ENCODE measurements at places on chromosomes 1 and 21.
A peak's percentile ranks its signal among the peaks of the same experiment; 100 is the strongest.

- DNase-seq: no peak
Measured at GRCh38 chr1:61910035-61910434, 167.8 kb downstream of the PATJ start.

- peak; percentile 89 for DNase-seq
Measured at GRCh38 chr1:15834406-15835204, 12.9 kb upstream of the SPEN start.

DNA sequence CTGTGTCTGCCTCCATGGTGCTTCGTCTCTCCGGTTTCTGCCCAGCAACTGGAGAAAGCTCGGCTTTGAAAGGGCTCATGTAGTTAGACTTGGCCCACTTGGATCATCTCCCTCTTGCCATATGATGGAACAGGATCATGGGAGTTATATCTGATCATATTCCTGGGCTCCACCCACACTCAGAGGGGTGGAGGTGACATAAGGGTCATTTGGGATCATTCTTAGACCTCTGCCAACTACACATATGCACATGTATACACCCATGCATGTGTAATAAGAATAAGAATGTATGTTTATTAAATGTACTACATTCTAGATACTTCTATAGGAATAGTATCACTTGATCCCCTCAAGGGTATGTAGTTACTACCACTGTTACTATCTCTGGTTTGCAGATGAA is 74.1 kb upstream of the WNT4 start:
- no peak for DNase-seq

- no peak for DNase-seq
Measured at GRCh38 chr1:41936107-41936506, 17.4 kb upstream of the HIVEP3 start.

GRCh38 chr1:185401019-185401418 is 84.0 kb upstream of the IVNS1ABP start:
- DNase-seq: no peak

GRCh38 chr1:7680207-7680954 is 90.7 kb upstream of the VAMP3 start:
- peak; percentile 49 for DNase-seq

DNA sequence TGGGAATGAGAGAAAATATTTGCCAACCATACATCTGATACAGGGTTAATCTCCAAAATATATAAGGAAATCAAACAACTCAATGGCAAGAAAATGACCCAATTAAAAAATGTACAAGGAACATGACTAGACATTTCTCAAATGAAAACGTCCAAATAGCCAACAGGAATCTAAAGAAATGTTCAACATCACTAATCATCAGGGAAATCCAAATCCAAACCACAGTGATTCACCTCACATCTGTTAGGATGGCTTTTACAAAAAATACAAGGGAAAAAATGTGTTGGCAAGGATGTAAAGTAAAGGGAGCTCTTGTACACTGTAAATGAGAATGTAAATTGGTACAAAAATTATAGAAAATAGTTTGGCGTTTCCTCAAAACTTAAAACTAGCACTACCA is 54.7 kb upstream of the ZRANB2 start:
- DNase-seq: no peak

- no peak for DNase-seq
Measured at GRCh38 chr1:201360486-201360885, 17.0 kb downstream of the TNNT2 start.

DNA sequence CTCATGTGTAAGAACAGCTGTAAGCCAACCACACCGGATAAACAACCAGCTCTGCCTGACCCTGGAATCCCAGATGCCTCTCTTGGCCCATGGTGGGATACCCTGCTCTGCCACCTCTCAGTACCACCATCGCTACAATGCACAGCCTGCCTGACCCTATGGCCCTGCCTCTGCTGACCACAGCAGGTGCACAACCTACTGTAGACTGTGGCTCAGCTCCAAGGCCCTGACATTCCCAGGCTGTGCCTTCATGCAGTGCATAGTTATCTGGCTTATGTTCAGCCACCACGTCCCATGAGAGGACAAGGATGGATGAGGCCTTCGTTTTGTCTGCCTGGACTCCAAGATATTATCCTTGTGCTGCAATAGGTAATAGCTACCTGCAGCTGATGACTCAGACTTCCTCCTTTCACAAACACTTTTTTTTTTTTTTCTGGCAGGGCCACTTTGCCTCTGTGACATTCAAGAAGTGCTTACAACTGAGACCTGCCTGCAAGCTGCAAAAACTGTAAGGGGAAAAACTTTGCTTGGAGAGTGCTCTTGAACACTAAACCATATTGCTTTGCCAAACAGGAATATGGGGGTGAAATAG is 177.7 kb downstream of the URB2 start:
- no peak for DNase-seq

- DNase-seq: no peak
Measured at GRCh38 chr1:170131450-170131849, 14.3 kb upstream of the NTMT2 start.

GRCh38 chr1:223732993-223733798 is 20.9 kb downstream of the CAPN2 start:
- no peak for DNase-seq

DNA sequence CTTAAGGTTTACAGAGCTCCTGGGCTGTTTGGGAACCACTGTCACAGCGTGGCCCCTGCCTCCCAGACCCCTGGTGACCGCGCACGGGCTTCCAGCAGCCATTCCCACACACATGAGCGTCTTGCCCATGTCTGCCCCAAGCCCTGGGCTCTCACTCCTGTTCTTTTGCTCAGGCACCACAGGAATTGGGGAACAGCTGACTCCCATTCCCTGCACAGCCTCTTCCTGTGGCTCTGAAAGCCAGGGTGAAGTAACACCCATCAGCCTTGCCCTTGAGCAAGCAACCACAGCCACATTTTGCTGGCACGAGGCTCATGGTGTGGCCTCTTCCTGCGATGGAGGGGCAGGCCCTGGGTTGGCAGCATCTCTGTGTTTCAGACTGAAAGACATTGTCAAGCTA is 14.3 kb upstream of the GPR157 start:
- DNase-seq: no peak

DNA sequence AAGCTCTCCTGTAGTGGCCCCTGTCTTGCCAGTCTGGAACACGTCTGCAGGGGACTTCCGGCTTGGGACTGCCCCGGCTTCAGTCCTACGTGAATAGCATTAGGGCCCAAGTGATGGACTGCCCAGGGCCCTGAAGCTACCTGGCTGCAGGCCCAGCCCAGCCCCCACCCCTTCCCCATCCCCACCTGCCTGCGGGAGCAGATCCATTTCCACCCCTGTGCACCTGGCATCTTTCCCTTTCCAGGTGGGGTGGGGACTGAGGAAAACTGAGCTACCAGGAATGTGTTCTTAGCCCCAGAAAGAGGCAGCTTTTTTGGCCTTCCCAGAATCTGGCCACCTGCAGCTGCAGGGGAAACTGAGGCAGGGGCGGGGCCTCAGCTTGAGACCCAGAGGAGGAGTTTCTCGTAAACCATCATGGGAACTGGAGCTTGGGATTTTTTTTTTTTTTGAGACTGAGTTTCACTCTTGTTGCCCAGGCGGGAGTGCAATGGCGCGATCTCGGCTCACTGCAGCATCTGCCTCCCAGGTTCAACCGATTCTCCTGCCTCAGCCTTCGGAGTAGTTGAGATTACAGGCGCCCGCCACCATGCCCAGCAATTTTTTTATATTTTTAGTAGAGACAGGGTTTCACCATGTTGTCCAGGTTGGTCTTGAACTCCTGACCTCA is 3.2 kb downstream of the EDN2 start:
- no peak for DNase-seq

DNA sequence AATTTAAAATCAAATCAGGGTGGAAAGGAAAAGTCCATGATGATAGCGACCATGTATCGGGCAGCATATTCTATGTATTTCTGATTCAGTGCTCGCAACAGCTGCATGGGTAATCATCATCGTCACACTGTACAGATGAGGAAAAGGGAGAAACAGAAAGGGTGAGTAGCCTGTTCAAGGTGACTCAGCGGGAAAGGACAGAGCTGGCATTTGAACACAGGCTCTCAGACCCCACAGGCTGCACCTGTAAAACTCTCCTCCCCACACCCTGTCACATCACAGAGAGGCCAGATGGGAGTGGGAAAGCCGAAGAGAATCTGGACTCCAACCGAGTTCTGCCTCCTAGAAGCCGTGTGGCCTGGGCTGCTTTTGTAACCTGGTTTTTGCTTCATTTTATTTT is 14.0 kb downstream of the RUNX1 start:
- DNase-seq: no peak

DNA sequence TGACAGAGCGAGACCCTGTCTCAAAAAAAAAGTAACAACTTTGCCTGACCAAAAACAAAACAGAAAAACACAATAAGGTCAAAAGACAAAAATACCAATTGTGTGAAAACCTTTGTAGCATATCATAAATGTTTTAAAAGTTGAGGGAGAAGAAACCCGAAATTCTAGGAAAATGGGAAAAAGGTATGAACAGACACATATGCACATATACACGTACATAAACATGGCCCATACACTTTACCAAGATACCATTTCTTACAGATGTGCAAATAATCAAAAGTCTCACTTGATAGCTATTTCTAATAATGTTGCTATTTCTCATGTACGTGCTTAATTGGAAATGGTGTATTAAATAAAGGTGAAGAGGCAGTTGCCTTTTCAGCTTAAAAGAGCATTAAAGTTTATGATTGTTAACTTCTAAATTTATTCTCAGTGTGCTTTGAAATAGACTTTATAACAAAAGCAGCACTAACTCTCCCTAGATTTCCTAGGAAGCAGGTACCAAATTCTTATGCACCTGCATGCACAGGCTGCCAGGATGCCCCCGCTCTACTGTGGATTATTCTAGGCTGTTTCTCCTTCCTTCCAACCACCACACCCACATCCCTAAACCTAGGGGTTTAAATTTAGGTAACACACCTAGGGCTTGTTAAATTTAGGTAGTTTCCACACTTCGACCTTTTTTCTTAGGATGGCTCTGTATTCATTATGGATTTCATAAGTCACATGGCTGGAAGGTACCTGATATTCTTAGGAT is 33.8 kb downstream of the ADARB1 start:
- no peak for DNase-seq

GRCh38 chr21:42809171-42809570 is 70.2 kb downstream of the WDR4 start:
- no peak for DNase-seq

GRCh38 chr21:25408666-25409065 is 198.6 kb downstream of the MRPL39 start:
- no peak for DNase-seq

- no peak for DNase-seq
Measured at GRCh38 chr1:200432586-200432985, 22.8 kb upstream of the ZNF281 start.

DNA sequence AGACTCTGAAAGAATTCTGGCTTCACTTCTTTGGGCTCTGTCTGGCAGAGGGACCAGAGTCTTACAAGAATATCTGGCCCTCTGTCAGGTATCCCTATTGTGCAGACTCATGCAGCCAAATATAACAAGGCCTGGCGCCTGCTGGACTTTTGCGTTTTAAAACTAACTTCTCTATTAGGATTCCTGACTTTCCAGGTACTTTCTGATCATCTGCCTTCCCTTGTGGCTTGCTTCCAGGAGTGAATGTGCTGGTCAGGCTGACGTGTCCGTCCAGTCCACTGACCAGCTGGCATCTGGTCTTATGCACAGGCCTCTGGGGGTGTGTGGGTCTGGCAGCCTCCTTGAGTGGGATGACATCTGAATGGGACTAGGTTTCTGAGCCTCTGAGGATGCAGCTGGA is 8.6 kb upstream of the RAB29 start:
- no peak for DNase-seq

DNA sequence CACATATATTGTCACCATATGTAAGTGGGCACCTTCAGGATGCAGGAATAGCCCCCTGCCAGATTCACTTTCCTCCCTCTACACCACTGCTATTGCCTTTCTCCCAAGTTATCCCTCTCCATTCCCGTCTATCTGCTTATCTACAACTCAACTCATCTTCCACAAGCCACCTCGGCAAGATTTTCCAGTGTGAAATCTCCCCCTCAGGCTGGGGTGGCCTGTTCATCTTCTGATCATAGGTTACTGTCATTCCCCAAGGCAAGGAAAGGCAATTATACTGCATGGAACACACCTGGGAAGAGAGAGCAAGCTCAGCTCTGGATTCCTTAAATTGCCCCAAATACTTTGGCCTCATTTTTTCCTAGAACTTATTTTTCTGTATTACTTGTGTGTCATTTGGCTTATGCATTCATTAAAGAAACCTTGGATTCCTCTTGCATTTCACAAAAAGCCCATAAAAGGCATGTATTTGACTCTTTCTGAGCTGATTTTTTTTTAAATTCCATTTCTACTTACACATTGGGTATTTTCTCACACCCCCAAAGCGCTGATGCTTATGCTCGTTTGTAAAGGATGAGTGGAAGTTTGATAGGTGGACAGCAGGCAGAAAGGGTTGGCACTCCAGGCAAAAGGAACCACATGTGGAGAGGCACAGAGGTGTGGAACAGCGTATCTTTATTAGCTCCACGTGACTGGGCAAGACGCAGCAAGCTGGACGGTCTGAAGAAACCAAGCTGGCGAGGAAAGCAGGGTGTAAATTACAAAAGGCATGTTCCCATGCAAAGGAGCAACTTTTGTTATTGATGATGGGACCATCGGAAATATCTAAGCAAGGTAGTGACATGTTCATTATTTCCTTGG is 169.7 kb upstream of the RAB4A start:
- DNase-seq: no peak

- DNase-seq: no peak
Measured at GRCh38 chr1:224212618-224213061, 29.6 kb downstream of the DEGS1 start.

- DNase-seq: no peak
Measured at GRCh38 chr1:42399315-42400100, 18.9 kb downstream of the RIMKLA start.

DNA sequence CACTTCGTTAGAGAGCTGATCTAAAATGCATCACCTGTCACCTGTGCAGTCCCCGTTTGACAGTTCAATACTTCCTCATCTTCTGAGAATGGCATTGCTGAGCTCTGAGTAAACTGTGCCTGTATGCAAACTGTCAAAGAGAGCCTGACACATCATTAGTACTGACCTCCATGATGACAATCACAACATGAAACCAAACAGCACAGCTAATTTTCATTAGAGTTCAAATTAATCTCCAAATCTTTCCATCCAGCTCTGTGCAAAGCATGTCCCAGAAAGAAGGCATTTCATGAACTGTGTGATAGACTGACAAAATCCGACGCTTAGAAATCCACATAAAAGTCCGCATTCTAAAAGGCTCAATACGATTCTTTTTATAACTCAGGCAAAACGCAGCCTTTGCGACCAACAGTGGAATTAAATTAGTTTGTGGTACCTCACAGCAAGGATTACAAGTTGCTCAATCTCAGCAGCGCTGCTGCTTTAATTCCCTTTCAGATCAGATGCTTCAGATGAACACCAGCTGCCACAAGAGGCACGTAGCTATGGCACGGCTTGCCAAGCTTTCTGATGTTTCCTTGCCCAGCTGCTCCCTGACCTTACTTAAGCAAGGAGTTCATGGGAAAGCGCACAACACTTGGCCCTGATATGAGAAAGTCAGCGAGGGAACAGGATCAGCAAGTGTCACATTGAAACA is 765.5 kb upstream of the PRMT6 start:
- no peak for DNase-seq

DNA sequence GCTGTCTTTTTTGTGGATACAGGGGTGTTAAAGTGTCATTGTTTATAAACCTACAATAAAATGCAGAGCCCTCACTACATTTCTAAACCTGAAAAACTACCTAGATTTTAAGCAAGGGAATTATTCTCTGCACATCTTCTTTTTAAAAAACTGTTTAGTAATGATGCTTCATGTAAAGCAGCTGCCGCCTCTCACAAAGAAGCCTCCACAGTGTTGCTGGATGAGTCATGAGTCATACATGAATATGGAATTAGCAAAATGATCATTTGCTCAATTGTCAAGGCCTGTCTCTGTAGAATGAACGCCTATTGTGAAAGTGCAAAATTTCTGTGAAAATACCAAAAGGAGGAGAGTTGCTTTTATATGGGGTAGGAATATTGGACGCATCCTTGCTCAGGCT is 259.5 kb upstream of the CHRM3 start:
- DNase-seq: no peak
